ENCODE measurements at places on chromosomes 12 and 14.
A peak's percentile ranks its signal among the peaks of the same experiment; 100 is the strongest.

DNA sequence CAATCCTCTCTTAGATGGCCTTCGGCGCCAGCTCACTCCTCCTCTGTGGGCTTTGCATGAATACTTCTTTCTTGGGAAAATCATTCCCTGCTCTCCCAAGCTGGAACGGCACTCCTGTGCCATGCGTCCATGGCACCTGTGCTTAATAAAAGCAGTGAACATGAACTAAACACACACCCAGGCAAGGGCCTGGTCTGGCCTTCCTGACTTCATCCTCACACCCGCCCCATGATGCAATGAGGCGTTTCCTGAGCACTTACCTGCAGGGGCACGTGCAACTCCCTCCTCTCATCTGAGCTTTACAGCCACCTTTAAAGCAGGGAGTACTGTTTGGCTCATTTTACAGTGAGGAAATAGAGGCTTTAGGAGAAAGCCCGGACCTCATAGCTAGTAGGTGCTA, 219.8 kb downstream of the SLC41A2 start:
- DNase-seq, result no peak

DNA sequence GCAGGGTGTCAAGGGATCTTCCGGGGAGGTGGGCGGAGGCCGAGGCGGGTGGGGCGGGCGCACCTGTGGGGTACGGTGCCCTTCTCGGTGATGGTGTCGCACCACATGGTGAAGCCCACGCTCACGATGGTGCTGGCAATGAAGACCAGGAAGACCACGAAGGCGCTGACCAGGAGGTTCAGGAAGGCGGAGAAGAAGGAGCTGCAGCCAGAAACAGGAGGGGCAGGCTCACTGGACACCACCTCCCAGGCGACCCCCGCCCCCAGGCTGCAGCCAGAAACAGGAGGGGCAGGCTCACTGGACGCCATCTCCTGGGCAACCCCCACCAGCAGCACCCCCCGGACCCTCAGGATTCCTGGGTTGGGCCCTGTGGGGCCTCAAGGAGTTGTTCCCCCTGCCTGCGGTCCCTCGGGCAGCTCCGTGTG, 7.6 kb downstream of the TMEM179 start:
- DNase-seq, result no peak

DNA sequence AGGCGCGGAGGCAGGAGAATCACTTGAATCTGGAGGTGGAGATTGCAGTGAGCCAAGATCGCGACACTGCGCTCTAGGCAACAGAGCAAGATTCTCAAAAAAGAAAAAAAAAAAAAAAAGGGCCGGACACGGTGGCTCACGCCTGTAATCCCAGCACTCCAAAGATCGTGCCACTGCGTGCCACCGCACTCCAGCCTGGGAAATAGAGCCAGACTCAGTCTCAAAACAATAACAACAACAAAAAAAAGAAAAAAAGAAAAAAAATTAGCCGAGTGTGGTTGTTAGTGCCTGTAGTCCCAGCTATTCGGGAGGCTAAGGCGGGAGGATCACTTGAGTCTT, 470 bp upstream of the RPL6 start:
- DNase-seq, result no peak

DNA sequence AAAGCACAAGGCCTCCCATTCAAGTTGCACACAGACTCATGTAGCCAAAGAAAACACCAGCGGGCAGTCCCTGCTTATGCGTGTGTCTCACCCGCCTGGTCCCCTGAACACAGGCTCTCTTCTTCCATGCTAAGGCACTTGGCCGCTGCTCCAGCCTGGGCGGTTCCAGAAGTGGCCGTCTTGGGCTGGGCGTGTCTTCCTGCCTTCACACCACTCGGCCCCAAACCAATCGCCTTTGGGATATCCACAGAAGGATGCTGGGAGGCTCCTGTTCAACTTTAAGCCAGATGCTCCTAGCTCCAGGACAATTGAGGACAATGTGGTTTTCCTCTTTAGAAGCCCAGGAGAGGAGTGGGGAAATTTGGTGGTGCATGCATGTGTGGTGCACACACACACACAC, 2.2 kb downstream of the SCARB1 start:
- no peak for DNase-seq

DNA sequence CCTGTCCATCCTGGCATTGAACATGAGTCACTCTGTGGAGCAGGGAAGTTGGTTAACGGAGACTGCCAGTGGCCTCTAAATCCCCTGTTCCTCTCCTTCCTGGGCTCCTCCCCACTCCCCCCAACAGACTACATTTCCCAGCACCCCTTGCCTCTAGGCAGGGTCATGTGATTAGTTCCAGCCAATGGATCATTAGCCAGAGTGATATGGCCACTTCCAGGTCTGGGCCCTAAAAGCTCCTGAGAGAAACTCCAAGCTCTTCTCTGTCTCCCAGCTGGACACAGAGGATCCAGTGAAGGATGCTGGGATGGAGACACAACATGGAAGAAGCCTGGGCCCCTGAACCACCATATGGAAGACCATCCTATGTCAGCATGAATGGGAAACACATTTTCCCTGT, 54.4 kb upstream of the RFLNA start:
- no peak for DNase-seq

GRCh38 chr14:98593361-98593761, 678.6 kb downstream of the BCL11B start:
- no peak for DNase-seq

- DNase-seq, result no peak
Observed at GRCh38 chr12:23556661-23557060, 392.8 kb downstream of the SOX5 start.

DNA sequence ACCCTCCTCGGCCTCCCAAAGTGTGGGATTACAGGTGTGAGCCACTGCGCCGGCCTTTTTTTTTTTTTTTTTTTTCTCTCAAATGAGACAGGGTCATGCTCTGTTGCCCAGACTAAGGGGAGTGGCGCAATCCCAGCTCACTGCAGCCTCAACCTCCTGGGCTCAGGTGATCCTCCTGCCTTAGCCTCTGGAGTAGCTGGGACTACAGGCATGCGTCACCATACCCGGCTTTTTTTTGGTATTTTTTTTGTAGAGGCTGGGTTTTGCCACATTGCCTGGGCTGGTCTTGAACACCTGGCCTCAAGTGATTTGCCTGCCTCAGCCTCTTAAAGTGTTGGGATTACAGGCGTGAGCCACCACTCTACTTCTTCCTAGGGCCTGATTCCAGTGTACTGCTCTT, 18.7 kb downstream of the FUT8 start:
- no peak for DNase-seq

GRCh38 chr14:74289801-74290200, 12.9 kb downstream of the ABCD4 start:
- DNase-seq, result no peak

- no peak for DNase-seq
Observed at GRCh38 chr12:56040151-56040550, 1.6 kb upstream of the RPS26 start.

DNA sequence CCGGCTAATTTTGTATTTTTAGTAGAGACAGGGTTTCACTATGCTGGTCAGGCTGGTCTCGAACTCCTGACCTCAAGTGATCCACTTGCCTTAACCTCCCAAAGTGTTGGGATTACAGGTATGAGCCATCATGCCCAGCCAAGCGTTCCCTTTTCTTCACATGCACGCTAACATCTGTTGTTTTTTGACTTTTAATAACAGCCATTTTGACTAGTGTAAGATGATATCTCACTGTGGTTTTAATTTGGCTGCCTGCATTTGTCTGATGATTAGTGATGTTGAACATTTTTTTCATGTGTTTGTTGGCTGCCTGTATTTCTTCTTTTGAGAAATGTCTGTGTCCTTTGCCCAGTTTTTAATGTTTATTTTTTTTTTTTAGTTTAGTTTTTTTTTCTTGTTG, 10.2 kb upstream of the YARS2 start:
- no peak for DNase-seq

DNA sequence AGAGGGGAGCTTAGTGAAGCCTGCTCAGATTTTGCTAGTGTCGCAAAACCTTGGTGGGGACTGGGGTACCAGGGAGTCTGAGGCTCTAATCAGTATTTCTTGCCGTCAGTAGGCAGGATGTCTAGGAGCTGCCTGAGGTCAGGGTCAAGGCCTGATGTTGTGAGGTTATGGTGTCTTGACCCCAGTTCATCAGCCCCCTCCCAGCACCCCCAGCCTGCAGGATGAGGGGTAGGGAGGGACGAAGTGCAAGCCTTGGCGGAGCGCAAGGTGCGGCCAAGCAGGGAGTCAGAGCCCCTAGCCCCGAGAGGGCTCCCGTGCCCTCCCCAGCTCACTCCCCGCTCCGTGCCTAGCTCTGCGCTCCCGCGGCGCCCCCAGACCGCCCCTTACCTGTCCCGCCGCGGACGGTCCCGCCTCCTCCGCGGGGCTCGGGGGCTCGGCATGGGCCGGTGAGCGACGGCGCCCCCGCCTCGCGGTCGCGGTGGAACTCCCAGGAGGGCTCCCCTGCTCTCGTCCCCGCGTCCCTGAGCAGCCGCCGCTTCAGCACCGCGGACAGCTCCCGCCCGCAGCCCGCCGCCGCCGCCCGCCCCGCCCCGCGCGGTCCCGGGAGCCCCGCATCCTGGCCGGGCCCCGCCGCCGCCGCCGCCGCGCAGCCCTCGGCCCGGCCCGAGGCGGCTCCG, 347 bp downstream of the SYNDIG1L start:
- peak; percentile 20 for DNase-seq

DNA sequence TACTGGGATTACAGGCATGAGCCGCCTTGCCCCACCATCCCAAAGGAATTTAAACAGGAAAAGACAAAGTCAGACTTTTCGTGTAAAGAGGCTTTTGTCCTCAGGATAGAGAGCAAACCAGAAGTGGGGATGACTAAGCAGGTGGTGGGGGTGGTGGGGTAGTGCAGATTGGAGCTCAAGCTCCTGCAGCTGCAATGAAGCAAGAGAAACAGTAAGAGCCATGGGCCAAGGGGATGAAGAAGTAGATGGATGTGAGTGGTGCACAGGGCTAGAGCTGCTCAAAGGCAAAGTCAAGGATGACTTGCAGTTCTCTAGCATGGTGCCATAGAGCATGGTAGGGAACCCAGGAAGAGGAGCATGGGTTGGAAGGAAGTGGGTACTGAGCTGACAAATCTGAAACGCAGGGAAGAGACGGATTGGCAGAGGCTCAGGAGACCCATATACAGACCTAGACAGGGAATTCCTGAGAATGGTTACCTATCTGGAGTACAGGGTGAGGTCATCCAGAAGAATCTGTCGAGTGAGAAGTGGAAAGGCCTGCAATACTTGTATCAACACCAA, 11.4 kb upstream of the RNF34 start:
- no peak for DNase-seq

GRCh38 chr14:87874676-87875075, 118.3 kb downstream of the GALC start:
- DNase-seq, result no peak

DNA sequence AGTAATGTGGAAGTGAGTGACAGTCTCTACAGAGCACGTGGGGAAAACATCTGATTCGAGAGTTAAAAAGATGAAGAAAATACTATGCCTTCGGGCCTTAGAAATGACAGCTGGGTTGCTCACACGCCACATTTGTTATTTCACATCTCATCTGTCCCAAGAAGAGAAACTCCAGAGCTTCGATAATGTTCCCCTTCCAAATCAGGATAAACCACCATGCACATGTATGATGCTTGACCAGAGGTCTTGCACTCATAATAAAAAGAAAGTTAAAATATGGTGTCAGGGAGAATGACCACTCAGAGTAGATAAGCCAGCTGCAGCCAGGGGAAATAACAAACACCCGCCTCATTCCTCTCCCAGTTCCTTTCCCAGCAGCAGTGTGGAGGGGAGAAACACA, 34.6 kb downstream of the NIN start:
- DNase-seq, result no peak

DNA sequence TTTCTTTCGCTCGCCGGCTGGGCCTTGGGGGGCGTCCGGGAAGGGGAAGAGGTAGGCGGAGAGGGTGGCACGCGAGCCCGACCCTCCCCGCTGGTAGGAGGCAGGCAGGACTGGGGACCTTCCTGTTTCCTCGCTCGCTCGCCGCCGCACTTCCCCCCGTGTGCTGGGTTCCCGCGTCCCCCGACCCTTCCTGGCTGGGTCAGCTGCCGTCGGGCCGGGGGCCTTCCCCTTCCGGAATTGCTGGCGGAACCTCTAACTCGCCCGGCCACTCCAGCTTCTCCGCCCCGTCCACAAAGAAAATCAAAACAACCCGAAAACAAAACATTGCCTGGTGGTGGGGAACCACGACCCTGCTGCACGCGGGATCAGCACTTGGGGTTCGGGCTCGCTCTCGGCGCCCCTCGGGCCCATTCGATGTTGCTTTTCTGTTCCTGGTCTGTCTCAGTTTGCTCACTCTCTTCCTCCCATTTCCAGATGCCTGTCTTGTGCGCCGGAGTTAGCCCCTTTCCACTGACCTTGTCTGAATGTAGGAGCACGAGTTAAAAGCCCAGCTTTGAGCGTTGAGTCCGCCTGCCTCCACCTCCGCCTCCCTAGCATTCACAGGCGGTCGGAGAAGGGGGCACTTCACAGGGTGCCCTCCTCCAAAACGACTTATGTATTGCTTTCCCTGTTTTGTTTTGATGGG, 581 bp downstream of the PAPOLA start:
- DNase-seq, result no peak

- no peak for DNase-seq
Observed at GRCh38 chr14:96693987-96694386, 103.2 kb upstream of the VRK1 start.

- DNase-seq, result no peak
Observed at GRCh38 chr12:95851606-95852005, 7.1 kb upstream of the SNRPF start.

GRCh38 chr14:74545386-74545785, 51.8 kb downstream of the ISCA2 start:
- DNase-seq, result no peak

- no peak for DNase-seq
Observed at GRCh38 chr12:131592972-131593371, 117.9 kb upstream of the SFSWAP start.

DNA sequence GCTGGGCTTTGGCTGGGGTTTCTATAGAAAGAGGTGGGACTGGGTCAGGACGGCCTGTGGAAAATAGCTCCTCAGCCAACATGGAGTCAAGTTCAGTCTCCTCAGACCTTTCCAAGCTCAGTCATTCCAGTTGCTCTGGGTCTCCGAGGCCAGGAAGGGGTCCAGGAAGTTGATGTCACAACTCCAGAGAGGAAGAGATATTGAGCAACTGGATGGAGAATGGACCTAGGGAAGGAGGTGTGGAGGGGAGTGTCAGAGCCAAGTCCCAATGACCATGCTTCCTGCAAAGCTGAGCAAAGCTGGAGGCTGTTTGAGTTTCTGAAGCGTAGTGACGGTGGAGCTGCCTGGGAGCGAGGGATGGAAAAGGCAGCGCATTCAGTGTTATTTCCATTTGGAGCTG, 86.1 kb downstream of the SLC24A4 start:
- DNase-seq, result no peak

GRCh38 chr12:62301080-62301798, 41.0 kb downstream of the USP15 start:
- DNase-seq, result no peak

DNA sequence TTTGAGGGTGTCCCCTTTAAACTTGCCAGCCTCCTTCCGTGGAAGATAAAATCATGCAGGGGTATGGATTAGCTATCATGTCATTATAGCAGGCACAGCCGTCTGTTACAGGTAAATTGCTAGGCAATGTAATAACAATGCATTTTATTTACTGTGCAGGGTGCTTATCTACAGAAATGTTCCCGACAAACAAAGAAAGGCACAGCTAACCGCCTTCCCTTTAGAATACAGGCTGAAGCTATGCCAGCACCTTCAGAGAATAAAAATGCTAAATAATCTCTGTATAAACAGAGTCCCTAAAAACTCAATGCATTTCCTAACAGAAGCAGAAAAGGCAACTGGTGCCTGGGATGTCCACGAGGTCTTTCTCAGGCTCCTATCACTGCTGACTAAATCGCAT, 239.2 kb downstream of the SPTSSA start:
- no peak for DNase-seq

All from stimulated activated CD8-positive, alpha-beta memory T cell treated with anti-CD3 and anti-CD28 coated beads, Interleukin-2, amount 100 ng/mL, for 1 hour (primary cell).